Foreskin keratinocyte (primary cell): ENCODE measurements at places on chromosomes 7 and 10.

- peak; percentile 42 for DNase-seq
These were observed 165.9 kb upstream of the VIPR2 start for GRCh38 chr7:159310457-159311171.

DNA sequence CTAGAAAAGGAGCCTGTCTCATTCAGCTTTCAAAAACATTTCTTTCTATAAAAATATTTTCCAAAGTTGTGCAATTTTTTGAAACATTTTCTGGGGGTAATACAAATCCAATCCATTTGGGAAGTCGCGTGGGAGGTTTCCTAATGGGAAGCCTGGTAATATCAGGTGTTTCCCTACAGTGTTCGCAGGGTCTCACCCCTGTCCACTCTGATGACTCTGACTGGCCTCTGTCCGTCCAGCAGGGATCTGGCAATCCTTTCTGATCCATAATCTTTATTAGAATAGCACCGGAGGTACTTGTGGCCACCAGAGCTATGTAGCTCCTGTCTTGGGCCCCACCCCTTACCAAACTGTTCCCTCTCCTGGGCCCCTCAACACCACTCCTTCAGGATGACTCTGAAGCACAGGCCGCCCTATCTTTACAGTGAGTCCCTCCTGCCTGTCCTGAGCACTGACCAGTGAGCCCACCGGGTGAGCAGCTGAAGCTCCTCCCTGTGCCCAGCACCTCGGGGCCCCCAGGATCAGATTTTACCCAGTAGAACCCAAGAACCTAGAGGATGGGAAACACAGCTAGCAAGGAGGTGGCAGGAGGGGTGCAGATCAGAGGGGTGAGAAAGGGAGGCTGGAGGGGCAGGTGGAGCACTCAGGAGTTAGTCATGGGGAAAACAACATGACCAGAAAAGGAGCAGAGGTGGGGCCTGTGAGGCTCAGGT is 84.8 kb downstream of the PTPRE start:
- no peak for DNase-seq

DNA sequence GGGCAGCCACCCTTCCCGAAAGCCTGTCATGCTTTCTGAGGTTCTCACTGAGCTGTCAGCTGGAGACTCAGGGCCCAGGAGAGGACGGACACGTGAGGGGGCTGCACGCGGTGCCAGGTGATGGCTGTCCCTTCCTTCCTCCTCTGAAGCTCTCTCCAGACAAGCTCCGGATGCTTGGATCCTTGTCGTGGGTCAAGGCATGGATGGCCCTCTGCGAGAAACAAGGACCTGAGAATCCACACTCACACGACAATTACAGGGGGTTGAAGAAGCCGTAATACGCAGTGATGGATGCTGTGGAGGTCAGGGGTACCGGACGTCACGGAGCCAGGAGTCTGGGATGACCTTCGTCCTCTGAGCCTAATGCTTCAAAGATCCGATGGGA is 170.3 kb downstream of the USP6NL start:
- DNase-seq = no peak

- DNase-seq = no peak
These were observed 17.8 kb downstream of the NAPEPLD start for GRCh38 chr7:103130901-103131624.

DNA sequence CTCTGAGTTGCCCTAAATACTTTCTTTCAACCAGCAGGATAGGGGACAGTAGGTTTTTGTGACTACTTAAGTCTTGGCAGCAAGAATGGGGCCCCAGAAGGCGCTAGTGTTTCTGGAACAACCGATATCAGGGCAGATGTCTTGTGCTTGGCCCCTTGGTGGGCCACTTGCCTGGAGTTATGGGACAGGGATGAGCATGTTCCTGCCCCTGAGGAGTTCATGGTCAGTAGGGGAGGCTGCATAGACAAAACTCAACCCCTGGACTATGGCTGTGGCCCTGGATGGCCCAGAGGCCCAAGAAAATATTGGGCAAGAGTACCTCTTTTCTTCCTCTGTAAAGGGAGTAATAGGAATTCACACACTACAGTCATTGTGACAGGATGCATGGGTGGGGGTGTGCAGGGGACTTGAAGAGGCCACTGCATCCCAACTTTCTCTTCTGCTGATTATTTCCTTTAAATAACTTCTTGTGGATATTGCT is 57.7 kb upstream of the IGFBP3 start:
- DNase-seq = no peak

DNA sequence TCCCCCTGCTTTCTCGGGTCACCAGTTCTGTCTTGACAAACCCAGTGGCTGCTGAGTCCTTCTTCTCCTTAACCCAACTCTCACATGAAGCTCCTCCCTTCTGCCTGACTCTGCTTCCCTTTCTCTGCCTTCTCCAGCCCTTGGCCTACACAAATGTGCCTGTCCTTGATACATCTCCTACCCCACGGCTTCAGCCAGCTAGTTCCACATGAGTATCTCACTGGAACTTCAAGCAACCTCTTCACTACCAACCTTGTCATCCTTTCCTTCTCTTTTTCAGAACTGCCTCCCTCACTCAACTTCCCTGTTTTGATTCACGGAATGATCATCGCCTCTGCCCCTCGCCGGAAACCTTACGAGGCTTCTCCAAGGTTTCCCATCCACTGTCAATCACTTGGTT is 55.9 kb downstream of the PDIA4 start:
- no peak for DNase-seq

GRCh38 chr10:121854809-121855445 is 72.9 kb downstream of the ATE1 start:
- DNase-seq = no peak

DNA sequence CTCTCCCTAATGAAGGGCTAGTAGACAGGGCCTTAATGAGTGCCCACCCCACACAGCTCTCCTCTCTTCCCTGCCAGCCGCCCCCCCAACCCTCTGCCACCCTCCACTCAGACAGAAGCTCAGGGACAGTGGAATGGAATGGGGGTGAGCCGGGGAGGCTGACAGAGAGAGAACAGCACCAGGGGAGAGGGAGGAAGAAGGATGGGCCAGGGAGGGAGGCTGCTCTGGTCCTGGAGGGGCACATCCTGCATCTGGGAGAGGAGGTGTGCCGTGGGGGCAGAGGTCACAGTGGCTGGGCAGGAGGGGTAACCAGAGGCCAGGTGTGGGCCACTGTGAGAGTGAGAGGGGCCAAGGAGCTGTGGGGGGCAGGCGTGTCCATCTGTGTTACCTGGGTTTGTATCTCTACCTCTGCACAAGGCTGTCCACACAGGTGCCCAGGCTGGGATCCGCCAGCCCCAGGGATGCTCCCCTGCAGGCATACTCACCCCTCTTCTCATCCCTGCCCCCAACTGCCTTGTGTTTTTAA is 2.4 kb downstream of the NYAP1 start:
- DNase-seq = no peak

- DNase-seq = no peak
These were observed 158.9 kb upstream of the FERD3L start for GRCh38 chr7:19304086-19304485.

- DNase-seq = no peak
These were observed 161.6 kb downstream of the JAZF1 start for GRCh38 chr7:28018856-28019465.

GRCh38 chr10:78609976-78610375 is 458.8 kb upstream of the ZMIZ1 start:
- DNase-seq = no peak

DNA sequence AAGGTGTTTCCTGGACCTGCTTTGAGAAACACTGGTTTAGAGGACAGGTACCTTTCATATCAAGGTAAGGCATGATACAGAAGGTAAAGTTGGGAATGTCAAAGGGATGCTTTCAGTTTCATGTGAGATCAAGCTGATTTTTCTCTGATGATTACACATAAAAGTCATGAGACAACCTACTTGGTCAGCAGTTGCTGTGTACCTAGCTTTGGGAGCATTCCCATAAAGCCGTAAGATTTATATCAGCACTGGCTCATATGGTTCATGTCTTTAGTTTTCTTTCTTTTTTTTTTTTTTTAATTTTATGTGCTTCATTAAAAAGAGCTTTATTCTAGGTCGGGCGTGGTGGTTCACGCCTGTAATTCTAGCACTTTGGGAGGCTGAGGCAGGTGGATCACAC is 265.3 kb upstream of the LRGUK start:
- no peak for DNase-seq

GRCh38 chr10:131267814-131268095 is 43.8 kb downstream of the TCERG1L start:
- no peak for DNase-seq

- DNase-seq = no peak
These were observed 22.9 kb upstream of the NPS start for GRCh38 chr10:127526161-127526560.

GRCh38 chr7:73577627-73578341 is 595 bp downstream of the TBL2 start:
- DNase-seq = no peak

DNA sequence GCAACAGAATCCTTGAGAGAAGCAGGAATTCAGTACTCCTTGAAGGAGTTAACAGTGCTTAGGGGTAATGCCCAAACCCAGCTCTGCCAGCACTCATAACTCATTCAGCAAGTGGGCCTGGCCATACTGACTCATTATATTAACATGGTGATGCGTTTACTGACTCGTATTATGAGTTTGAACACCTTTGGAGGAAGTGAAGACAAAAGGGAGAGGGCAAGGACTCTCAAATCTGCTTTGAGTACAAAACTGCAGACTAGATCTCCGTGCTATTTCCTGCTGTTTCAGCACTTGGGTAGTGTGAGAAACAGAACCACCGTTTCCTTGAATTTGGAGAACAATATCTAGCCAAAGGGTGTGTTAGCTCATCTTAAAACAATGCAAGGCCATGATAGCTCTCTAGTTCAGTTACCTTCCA is 30.8 kb downstream of the SLC16A9 start:
- peak; percentile 98 for DNase-seq

DNA sequence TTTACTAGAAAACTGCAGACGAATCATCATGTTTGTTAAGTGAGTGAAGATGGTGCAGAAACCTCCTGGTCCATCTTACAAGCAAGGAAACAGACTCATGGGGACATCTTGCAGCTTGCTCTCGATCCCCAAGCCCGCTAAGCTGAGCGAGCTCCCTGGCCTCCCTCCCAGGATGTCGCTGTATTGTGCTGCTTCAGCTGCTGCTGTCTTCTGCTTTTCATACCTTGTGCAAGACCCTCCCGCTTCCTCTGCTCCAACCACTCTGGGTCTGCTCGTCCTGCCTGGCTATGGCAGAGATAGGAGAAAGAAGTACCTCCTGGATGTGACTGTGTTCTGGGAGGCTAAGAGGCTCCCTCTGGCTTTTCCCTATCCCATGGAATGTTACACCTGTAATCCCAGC is 285.2 kb upstream of the FZD8 start:
- DNase-seq = no peak

DNA sequence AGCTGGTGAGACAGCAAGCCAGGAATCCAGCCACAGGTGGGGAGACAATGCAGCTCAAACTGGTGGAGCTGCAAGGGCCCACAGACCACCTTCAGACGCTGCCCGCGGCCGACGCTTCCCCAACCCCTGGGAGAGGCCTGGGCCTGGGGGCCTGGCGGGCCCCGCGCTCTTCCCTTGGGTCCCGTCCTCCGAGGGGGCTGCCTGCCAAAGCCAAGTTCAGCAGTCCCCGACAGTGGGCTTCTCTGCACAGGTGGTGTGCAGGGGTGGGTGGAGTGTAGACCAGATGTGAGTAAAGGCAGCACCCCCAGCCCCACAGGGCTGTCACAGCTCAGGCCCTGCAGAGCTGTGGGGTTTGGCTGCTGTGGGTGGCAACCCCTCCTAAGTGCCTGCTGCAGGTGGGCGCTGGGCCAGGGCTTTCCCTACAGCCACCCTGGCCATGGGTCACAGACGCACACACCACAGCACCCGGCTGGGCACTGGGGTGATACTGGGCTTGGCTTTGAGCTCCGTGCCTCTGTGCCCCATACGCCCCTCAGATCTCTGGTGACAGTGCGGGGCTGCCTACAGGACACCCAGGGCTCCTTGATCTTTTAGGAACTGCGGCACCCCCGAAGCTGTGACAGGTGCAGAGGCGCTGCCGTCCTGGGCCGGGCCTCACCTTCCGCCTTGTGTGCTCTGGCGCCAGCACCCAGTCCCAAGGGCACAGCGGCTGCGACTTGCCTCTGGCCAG is 20.5 kb downstream of the BNIP3 start:
- DNase-seq = no peak

DNA sequence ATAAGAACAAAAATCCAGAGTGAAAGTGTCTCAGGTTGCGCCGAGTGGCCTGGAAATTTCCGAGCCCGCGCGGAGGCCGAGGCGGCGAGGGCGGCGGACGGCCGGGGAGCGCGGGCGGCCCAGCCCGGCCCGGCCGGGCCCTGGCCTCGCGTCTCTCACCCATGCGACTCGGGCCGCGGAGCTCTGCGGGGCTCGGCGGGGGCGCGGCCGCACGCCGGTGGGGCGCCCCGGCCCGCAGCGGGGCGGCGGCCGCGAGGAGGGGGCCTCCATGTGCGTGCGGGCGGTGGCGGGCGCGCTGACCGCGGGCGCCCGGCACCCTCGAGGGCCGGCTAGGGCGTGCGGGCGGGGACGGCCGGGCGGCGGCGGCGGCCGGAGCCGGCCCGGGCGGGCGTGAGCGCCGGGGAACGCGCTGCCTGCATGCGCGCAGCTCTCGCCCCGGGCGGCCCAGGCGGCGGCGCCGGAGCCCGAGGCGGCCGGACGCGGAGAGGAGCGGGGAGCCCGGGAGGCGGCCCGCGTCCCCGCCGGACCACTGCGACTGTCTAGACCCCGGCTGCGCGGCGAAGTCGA is 302 bp upstream of the EN2 start:
- DNase-seq = no peak

GRCh38 chr7:54260941-54261371 is 281.2 kb upstream of the VSTM2A start:
- DNase-seq = peak; percentile 99

- no peak for DNase-seq
These were observed 79.4 kb upstream of the FEZF1 start for GRCh38 chr7:122383934-122384333.

DNA sequence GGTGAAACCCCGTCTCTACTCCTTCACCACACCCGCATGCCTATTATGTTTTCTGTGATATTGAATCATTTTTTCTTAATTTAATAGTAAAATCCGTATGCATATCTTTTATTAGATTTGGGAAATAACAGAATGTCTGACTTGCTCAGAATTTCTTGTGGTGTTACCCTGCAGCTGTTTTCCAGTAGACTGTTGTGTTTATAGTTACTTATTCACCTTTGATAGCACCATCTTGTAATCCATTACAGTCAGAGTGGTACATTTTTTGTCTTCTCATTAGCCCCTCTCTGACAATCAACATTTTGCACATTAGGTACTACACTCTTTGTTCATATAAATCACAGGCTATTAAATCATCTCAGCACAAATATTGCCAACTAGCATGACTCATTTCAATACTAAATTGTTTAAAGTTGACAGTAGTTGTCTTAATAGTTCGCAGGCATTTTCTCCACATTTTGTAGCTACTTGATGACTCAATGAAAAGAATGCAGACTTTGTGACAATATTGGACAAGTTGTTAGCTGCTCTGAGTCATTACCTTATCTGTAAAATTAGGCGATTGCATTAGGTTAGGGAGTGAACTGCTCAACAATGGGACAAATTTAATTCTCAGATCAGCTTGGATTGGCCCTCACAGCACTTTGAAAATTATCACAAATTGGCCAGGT is 17.8 kb upstream of the SLC16A12 start:
- DNase-seq = peak; percentile 94

- DNase-seq = no peak
These were observed 561.5 kb upstream of the POT1 start for GRCh38 chr7:125491137-125491536.

GRCh38 chr10:92268748-92269147 is 22.1 kb downstream of the CPEB3 start:
- no peak for DNase-seq

- no peak for DNase-seq
These were observed 171.7 kb downstream of the PLXDC2 start for GRCh38 chr10:19987931-19988330.

- DNase-seq = no peak
These were observed 29.9 kb upstream of the DDX50 start for GRCh38 chr10:68871105-68871711.

GRCh38 chr7:13850185-13850752 is 139.2 kb downstream of the ETV1 start:
- DNase-seq = peak; percentile 98
